ENCODE measurements at places on chromosomes 7 and 10.
A peak's percentile ranks its signal among the peaks of the same experiment; 100 is the strongest.

GRCh38 chr7:138745189-138745588 lies 44.0 kb upstream of the SVOPL start:
- DNase-seq, result no peak

GRCh38 chr10:94299417-94299816 lies 63.3 kb downstream of the NOC3L start:
- DNase-seq, result peak; percentile 73

DNA sequence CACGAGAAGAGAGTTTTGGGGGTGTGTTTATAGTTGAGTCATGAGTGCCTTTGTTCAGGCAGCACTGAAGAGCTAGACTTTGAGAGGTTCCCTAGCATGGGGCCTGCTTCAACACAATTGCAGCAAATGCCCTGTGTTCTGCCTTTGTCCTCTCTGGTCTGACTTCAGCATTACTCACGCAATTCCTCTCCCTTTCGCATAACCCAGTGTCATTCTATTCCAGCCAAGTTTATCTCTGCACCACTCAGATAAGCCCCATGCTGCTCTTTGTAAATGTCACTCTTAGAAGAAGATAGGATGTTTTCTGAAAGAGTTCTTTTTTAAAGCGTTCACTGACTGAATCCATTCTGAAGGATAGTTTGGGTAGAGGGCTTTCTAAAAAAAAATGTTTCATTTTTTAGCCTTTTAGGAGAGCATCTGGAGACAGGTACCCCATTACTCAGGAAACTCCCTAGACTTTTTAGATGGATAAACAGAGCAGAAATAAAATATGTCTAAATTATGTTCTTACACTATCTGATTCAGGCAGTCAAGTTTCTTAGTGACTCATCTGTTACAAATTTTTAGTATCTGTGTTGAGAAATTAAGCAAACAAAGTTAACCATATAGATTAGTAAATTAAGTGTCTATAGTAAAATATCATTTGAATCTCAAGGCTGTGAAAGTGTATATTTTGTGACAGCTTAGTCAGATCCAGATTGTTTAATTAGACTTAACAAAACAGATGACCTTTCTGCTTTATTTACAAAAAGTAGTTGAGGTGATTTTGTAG lies 318.5 kb downstream of the GPR158 start:
- DNase-seq, result no peak

GRCh38 chr10:96622013-96622787 lies 35.4 kb upstream of the TM9SF3 start:
- no peak for DNase-seq

- DNase-seq, result no peak
Observed at GRCh38 chr7:22784346-22784745, 38.3 kb downstream of the TOMM7 start.

DNA sequence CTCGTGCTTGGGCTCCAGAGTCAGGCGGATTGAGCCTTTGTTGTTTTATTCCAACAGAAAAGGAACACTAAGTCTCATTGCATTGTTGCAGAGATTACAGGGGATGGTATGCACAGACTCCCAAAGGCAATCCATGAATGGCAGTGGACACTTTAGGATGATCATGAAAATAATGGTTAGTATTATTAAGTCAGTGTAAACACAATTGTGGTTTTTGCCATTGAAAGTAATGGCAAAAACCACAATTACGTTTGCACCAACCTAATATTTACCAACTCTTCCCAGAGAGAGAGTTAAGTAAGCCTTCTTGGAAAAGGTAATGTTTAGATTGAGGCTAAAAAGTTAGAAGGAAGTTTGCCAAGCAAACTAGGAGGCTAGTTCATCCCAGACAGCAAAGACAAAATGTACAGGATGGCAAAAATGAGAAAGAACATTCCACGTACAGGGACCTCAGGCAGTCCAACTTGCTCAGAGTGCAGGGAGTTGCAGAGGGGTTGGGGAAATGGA lies 72.9 kb upstream of the AMPH start:
- no peak for DNase-seq

DNA sequence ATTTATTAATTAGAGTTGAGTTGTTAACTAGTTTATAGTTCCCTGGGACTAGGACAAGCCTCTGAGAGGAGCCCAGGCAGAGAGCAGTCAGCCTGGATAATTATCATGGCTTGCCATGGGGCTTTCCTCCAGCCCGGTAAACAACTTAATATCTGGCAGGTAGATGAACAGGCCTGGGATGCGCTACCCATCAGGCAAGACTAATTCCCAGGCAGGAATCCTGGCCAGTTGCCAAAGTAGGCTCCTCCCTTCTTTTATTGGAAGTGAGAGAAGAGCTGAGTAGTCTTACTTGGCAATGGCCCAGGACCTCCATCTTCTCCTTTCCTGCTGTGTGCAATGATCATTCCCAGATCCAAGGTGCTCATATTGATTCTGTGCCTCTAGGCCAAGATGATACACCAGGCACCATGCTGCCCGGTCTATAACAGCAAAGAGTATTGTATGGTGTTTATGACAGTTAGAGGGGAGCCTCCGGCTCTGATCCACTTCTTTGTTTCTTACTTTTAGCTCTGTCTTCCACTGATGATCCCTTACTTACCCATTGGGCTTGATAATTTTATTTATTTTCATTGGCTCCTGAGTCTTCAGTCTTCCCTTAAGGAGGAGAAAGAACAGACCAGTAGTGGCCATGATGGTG lies 408.7 kb downstream of the REEP3 start:
- no peak for DNase-seq

DNA sequence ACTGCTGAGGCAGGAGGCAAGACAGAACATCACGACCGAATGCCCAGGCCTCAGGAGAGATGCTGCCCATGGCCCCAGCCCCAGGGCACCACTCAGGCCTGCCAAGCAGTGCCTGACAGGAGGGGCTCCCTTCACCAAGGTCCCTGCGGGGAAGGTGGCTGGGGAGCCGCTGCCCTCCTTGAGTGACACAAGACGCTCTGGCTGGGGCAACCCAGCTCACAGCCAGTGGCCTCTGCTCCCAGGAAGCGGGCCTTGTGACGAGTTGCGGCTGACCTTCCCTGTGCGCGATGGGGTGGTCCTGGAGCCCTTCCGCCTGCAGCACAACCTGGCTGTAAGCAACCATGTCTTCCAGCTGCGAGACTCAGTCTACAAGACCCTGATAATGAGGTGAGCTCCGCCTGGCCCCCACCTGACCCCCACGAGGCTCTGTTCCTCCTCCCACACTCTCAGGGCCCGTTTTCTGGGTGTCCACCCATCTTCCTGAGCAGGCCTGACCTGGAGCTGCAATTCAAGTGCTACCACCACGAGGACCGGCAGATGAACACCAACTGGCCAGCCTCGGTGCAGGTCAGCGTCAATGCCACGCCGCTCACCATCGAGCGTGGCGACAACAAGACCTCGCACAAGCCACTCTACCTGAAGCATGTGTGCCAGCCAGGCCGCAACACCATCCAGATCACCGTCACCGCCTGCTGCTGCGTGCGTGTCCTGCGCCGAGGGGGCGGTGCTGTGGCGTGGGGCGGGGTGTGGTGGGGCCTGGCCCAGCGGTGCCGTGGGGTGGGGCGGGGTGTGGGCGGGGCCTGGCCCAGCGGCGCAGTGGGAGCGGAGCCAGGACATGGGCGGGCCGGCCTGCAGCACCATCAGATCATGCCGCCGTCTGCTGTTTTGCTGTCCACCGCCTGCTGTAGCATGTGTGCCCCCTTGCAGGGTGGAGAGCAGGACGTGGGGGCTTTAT lies 12.8 kb downstream of the ZMIZ2 start:
- no peak for DNase-seq

GRCh38 chr7:28300488-28300887 lies 111.8 kb upstream of the CREB5 start:
- no peak for DNase-seq

DNA sequence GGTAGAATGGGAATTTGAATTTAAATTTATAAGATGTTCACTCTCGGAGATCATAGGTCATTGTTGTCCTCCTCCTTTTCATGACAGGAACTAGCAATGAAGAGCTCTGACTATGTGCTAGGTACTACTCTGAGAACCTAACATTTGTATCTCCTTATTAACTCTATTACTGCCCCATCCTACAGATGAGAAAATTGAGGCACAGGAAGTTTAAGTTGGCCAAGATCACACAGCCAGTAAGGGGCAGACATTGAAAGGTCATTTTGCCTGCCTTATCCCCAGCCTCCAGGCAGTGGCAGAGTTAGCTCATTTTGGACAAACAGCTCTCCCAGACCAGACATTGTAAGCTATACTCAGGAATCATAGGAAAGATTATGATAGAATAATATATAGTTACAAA lies 6.0 kb downstream of the SRGN start:
- DNase-seq, result peak; percentile 51

DNA sequence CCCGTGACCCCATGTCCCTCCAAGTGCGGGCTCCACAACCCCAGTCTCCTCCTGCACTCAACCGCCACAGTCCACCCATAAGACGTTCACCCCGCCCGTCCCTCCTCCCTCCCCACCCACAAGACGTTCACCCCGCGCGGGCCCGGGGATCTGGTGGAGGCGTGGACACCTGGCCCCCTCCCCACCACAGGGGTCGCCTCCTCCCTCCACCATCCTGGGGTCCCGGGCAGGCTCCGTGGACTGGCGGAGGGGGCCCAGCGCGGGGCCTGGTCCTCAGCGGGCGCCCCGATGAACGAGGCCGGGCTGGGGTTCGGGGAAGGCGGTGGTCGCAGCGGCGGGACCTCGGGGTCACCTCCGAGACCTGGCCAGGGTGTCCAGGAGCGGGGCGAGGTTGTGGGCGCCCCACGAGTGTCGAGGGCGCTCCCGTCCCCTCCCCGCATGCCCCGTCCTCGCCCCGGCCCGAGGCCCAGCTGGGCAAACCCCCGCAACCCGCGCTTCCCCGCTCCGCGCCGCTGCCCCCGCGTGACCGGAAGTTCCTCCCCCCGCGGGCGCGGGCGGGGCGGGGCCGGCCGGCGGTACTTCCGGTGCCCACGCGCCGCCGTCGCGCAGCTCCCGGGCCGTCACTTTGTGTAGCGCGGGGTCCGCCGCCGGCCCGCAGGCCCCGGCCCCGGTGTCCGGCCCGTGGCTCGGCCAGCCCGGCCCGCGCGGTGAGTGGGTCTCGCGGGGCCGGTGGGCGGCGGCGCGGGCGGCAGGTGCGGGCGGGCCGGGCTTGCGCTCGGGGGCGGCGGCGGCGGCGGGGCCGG lies at the start of gene ZNF316:
Gene ZNF316, plus strand, starts transcription at position 578 of the 803 bp plus-strand sequence. CDS start 5,092 bp downstream, outside the sequence.
- DNase-seq, result peak; percentile 26

GRCh38 chr10:82883603-82884002 lies 1008.6 kb downstream of the NRG3 start:
- no peak for DNase-seq

DNA sequence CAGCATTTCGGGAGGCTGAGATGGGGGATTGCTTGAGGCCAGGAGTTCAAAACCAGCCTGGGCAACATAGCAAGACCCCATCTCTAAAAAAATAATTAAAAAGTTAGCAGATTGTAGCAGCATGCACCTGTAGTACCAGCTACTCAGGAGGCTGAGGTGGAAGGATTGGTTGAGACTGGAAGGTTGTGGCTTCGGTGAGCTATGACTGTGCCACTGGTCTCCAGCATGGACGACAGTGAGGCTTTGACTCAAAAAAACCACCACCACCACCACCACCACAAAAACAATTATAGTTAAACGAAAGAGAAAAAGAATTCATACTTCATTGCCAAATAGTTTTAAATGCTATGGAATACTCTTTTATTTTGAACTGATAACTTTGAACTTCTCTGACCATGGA lies 63.4 kb downstream of the VTI1A start:
- DNase-seq, result no peak

DNA sequence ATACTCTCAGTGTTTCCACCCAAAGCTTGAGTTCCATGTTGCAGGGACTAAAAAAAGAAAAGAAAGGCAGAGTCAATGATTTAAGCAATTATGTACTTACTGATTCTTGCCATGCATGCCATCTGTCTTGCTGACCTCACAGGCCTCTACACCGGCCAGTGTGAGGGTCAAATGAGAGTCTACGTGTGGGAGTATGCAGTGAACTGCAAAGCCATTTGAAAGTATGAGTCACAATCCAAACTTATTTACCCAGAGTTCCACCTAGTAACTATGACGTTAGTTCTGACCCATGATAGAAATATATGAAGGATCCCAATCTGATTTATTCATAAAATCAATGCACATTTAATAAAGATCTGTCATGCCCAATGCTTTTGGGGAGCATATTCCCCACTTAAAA lies 26.5 kb downstream of the PDE1C start:
- DNase-seq, result no peak

- no peak for DNase-seq
Observed at GRCh38 chr10:120793088-120793487, 58.1 kb upstream of the WDR11 start.

GRCh38 chr10:111877258-111877657 lies 306.3 kb downstream of the GPAM start:
- no peak for DNase-seq

- DNase-seq, result no peak
Observed at GRCh38 chr10:97207756-97208346, 22.1 kb upstream of the SLIT1 start.

DNA sequence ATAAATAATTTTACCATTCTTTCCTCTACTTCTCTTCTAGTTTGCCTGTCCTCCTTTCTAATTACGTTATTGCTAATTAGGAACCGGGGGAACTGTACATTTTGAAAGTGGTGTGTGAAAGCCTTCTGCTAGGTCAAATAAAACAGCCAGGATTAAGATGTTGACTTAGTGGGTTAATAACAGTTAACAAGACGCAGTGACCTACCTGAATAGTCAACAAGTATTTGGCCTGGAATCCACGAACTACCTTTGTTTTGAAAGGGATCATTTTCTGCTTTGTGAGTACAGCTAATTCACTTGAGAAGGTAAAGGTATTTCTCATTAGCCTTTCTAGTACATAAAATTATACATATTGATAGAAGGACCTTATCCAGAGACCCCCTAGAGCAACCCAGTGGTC lies 139.9 kb downstream of the COL28A1 start:
- no peak for DNase-seq

DNA sequence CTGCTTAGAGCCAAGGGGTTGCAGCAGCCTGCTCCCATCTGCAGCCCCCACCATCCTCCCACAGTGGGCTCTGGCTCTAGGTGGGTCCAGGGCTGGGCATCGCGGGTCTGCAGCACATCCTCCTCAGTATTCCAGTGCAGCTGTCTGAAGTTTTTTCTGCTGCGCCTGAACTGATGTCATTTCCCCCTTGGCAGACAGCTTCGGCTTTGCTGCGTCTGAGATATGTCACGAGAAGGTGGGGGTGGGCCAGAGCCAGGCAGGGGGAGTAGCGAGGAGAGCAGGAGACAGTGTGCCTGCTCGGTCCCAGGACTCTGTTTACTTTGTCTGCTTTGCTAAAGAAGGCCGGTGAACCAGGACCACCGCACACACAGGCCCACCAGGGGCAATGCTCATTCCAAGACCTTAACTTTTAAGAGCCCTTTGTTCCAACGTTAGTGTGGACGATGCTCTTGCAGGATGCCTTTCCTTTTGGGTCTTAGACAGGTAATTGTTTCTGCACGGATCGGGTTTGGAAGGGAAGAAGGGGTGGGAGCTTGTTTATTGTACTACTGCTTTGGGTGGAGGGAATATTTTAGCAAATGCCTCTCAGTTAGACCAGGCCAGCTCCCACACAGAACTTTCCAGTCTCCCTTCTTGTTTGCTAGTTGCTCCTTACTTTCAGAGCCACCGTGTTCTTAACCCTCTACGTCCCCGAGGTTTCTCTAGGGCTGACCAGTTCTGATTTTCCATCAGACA lies 32.4 kb downstream of the WBP1L start:
- peak; percentile 6 for DNase-seq

Measured in MV-4-11 (cell line).